ENCODE measurements at places on chromosomes 4 and X. TPM values are rescaled to one million over a fixed set of nuclear protein-coding genes. Genes with fewer than 3 reads are reported as not detected.
A peak's percentile ranks its signal among the peaks of the same experiment; 100 is the strongest.

DNA sequence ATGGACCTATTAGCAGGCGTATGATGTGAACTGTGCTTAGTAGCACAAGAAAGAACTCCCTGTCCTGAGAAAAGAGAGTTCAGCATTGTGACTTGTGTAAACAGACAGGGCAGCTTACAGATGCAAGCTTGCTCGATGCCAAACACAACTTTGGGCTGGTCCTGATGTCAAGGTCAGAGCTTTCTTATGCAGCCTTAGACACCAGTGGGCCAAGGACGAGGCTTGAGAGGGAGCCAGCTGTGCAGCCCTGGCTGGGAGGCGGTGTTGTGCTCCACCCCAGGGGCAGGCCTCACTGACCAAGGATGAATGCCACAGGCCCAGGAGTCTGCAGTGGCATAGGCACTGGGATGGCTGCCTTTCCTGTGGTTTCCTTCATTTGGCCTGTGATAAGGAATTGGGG is 35.4 kb downstream of the JADE1 start:
- H3K27me3 ChIP-seq = no peaks in the 10 kb centered on the region
- peaks cover 28% of the 10 kb centered on the region for H3K4me1 ChIP-seq
- H3K4me3 ChIP-seq = no peak overlapping the region
- DNase-seq = no peak
- peaks cover 66% of the 10 kb centered on the region for H3K36me3 ChIP-seq

- no peak overlapping the region for H3K27ac ChIP-seq
- no peak for DNase-seq
- no peaks in the 10 kb centered on the region for H3K36me3 ChIP-seq
- no peak overlapping the region for H3K4me3 ChIP-seq
- H3K27me3 ChIP-seq = no peaks in the 10 kb centered on the region
Observed at GRCh38 chr4:175066923-175067627, 148.9 kb downstream of the ADAM29 start.

- H3K4me3 ChIP-seq = peak overlapping the region; percentile 49
- H3K36me3 ChIP-seq = no peaks in the 10 kb centered on the region
- no peaks in the 10 kb centered on the region for H3K4me1 ChIP-seq
- peak overlapping the region; percentile 92 for H3K27ac ChIP-seq
Observed at GRCh38 chrX:12973561-12974304, 1.2 kb upstream of the TMSB4X start.

DNA sequence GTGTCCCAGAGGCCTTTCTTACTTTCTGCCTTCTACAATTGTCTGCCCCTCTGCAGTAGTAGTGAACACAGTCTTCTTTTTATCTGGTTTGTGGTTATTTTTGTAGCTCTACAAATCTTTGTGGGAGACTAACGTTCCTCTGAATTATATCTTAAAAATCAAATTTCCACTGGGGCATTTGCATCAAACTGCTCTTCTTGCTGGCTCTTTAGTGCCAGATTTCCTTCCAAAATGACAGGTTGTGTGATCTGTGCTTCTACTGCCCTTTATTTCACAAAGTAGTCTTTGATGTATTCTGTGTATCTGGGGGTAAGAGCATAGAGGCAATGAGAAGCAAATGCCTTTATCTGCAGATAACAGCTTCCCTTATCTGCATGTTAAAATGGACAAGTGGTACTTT is 34.5 kb downstream of the TSPAN7 start:
- no peaks in the 10 kb centered on the region for H3K36me3 ChIP-seq
- DNase-seq = no peak

DNA sequence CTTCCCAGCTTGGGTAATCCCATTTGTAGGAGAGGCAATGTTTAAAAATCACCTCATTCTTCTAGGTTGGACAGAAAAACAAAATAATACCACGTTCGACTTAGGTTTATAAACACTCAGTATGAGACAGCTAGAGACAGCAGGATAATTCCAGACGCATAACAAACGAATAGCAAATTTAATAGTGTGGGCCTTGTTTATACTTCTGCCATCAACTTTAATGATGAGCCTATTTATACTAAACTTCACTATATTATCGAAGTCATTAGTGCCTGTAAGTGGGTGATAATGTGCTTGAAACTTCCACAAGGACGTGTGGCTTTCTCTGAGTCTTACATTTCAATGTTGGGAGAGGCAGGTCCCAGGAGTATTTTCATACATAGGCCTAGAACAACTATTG is 255.7 kb upstream of the PPARGC1A start:
- H3K27ac ChIP-seq = no peak overlapping the region
- no peaks in the 10 kb centered on the region for H3K27me3 ChIP-seq
- H3K36me3 ChIP-seq = no peaks in the 10 kb centered on the region
- DNase-seq = no peak
- H3K4me3 ChIP-seq = no peak overlapping the region

DNA sequence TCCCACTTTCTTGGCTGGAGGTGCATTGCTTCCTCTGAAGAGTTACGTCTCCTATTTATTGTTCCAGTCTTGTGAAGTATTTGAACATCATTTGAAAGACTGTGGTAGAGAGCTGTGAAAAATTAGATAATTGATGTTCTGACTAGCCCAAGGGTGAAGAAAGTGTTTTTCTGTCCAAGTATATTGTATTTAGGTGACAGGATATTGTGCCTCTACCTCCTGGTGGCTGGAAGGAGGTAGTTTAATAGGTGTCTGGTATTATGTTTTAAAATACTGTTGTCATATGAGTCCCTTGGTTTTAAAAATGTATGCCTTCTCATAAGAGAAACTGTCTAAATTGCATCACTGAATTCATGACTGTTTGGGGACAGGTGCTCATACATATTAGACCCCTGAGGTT is 226.0 kb downstream of the SPRY1 start:
- no peak for DNase-seq
- peaks cover 5% of the 10 kb centered on the region for H3K4me1 ChIP-seq

GRCh38 chrX:101658661-101659491 is 774 bp downstream of the ARMCX2 start:
- H3K4me3 ChIP-seq = peak overlapping the region; percentile 59
- no peaks in the 10 kb centered on the region for H3K36me3 ChIP-seq
- no peak for DNase-seq

DNA sequence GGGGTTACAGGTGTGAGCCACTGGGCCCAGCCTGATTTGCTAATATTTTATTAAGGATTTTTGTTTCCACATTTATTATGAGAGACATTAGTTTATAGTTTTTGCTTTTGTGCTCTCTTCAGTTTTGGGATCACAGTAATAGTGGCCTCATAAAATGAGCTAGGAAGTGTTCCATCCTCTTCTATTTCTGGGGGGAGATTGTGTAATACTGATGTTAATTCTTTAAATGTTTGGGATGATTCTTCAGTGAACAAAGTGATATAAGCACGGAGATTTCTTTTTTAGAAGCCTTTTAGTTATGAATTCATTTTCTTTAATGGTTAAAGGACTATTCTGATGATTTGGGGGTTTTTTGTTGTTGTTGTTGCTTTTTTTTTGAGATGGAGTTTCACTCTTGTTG is 41.3 kb downstream of the RBMX start:
- no peak overlapping the region for H3K4me3 ChIP-seq
- no peak overlapping the region for H3K27ac ChIP-seq
- DNase-seq = no peak
- no peaks in the 10 kb centered on the region for H3K36me3 ChIP-seq
- H3K27me3 ChIP-seq = no peaks in the 10 kb centered on the region

GRCh38 chrX:138740341-138740740 is 28.8 kb upstream of the FGF13 start:
- no peak overlapping the region for H3K27ac ChIP-seq
- no peaks in the 10 kb centered on the region for H3K4me1 ChIP-seq
- DNase-seq = no peak
- H3K27me3 ChIP-seq = no peaks in the 10 kb centered on the region

- DNase-seq = no peak
- no peak overlapping the region for H3K4me3 ChIP-seq
- H3K4me1 ChIP-seq = no peaks in the 10 kb centered on the region
Observed at GRCh38 chrX:109830157-109830703, 97.2 kb upstream of the ACSL4 start.

Gene TRAM1L1
- total RNA-seq = 1.5 TPM

Gene PRSS48
- total RNA-seq = not detected

Gene CXXC4
- total RNA-seq = 0.74 TPM

Gene SSX4
- total RNA-seq = not detected

Gene TLR3
- total RNA-seq = 10.6 TPM

Gene MAP9
- 3.4 TPM for total RNA-seq

Gene AFP
- total RNA-seq = not detected

All from vagina (tissue), 2 donors.